NCI-H748 treated with DMSO at 0.1 percent for 48 hours (cell line): ENCODE measurements at places on chromosomes 12 and 14.

- peak; percentile 99 for DNase-seq
Measured at GRCh38 chr14:100348784-100349685, 25.9 kb downstream of the SLC25A47 start.

GRCh38 chr12:94244165-94245133, 96.1 kb downstream of the PLXNC1 start:
- no peak for DNase-seq

DNA sequence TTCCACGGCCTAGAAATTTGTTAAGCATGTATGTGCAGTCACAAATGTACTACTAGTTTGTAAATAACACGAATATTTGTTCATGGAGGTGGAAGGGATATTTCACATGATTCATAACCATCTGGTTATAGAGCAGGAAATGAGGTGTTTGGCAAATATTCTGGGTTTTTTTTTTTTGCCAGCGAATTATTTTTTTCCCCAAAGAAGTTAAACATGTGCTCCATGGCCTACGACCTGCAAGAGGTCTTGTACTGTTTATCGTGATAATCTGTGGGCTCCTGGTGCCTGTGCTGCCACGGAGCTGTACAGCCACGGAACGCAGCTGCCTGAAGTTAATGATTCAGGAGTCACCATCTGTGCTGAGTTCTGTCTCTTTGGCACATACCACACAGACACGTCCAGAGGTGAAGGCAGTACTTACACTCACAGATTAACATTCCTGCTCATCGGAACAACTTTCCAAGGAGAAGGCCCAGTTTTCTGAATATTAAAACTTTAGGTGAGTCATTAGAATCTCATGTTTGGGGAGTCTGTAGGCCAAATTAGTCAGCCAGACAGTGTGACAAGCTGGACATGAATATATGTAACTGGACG, 156.3 kb downstream of the TMX1 start:
- DNase-seq = no peak

- DNase-seq = no peak
Measured at GRCh38 chr14:87405563-87405962, 587.4 kb downstream of the GALC start.

- no peak for DNase-seq
Measured at GRCh38 chr12:100174495-100174894, 26.1 kb upstream of the ACTR6 start.

GRCh38 chr12:106113446-106113823, 25.3 kb downstream of the NUAK1 start:
- DNase-seq = no peak

DNA sequence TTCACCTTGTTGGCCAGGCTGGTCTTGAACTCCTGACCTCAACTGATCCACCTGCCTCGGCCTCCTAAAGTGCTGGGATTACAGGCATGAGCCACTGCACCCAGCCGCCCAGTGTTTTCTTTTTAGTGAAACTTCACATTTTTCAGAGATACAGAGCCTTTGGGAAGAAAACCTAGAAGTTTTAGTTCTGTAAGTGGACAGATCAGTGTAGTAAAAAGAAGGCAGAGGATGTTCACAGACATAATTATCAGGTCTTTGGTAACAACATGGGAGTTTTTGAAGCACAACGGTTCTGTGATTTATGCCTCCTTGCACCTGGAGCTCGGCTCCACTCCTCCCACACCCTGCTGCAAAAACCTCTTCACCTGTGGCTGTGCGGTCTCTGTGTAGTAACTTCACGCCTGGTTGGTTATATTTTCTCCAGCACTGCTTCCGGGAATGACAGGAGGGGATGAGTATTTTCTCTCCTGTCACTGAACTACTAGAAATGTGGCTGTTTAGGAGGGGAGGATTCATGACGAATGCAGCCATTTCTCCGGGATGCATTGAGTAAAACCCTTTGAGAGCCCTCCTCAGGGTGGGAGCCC, 67.0 kb downstream of the ARF6 start:
- peak; percentile 68 for DNase-seq

GRCh38 chr12:7047306-7047705, 13.2 kb upstream of the C1S start:
- DNase-seq = no peak

DNA sequence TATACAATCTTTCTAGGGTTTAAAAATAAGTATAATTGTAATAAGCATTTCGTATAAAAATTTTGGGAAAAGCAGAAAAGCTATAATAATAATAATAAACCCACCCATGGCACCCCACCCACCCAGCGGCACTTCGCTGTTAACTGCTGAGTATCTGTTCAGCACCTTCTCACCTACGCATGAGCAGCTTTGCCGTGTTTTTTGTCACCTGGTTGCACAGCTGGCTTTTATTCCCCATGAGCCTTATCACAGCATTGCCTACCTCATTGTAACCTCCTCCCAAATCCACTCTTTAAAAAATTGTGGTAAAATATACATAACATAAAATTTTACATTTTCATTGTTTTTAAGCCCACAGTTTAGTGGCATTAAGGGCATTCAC, 34.7 kb downstream of the CYP46A1 start:
- no peak for DNase-seq

GRCh38 chr12:915090-915489, 34.4 kb downstream of the RAD52 start:
- DNase-seq = no peak

- DNase-seq = no peak
Measured at GRCh38 chr12:103809154-103809553, 31.9 kb downstream of the NT5DC3 start.

- peak; percentile 84 for DNase-seq
Measured at GRCh38 chr12:29944269-29945000, 160.7 kb upstream of the TMTC1 start.

DNA sequence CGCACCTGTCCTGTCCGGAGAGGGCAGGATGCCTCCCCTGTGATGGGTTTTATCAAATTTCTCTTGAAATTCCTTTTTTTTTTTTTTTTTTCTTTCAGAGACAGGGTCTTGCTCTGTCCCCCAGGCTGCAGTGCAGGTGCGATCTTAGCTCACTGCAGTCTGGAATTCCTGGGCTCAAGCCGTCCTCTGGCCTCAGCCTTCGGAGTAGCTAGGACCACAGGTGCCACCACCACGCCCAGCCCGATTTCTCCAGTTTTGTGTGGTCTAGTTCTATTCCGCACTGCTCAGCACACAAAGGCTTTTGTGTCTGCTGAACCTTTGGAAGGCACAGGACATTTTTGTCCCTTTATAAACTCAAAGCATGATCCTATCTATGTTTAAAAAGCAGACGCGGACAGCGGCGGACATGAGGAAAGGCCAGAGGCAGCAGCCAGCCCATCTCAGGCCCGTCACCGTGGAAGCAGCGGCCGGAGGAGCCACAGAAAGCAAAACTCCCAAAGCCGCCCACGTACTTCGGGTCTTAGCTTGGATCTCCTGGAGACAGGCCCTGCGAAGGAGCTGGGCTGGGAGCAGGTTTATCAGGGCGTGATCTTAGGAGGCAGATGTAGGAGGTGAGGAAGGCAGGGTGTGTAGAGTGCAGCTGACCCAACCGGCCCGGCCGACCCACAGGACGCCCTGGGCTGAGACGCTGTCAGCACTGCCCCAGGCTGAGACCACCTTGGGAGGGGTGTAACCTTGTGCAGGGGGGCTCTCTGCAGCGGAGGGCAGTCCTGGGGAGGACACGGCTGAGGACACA, 30.9 kb upstream of the FBRSL1 start:
- no peak for DNase-seq

DNA sequence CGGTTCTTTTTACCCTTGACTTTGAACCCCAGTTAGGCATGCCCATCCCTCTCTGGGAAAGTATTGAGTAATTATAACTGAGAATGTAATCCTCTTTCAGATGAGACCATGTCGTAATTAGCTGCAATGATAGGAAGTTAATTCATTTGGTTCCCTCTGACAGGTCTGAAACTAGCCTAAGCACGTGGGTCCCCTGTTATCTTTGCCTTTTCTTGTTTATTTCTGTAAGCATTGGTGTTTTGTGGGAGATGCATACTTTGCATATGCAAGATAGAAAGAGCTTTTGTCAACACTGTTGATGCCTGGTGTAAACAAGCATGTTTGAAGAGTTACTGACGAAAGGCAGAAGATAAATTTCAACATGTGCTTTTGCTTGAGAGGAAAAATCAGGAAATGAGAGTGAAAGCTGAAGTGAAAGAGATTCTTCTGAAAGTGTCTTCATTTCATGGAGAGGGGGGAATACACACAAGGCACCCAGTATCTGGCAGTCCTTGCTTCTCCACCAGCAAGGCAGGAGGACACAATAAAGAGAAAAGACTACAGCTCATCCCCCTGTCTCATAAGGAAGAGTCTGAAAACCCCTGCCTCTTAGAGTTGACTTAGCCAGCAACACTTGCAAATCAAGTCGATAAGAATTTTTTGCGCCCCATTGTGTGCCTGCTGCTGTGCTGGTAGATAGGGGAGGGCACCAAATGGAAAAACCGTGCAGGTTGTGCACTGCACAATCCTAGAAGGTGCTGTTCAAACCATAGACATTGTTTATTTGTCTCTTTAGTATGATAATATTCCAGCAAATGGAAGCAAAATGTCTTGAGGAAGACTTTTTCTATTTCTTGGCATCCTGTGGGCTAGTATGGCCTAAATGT, 77.8 kb downstream of the SLC24A4 start:
- no peak for DNase-seq

GRCh38 chr14:74566174-74567141, 45.6 kb downstream of the LTBP2 start:
- DNase-seq = no peak

GRCh38 chr12:63899396-63899795, 54.9 kb downstream of the SRGAP1 start:
- no peak for DNase-seq

- DNase-seq = no peak
Measured at GRCh38 chr14:29892327-29892726, 35.3 kb downstream of the PRKD1 start.

DNA sequence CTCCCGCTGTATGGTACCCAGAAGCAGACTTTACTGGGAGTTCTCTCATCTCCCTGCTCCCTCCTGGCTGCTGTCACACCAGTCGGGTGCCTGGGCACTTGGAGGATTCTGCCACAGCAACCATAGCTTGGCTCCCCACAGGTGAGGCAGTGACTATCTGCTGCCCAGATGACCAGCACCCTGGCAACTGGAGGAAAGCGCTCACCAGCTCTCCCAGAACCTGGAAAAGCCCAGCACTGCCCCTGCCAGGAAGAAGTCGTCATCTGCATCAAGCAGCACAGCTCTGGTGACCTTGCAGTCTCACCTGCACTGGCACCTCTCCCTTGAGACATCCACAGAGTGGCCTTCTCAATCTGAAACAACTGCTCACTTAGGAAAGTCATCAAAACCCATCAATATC, 31.9 kb upstream of the TC2N start:
- DNase-seq = no peak

- no peak for DNase-seq
Measured at GRCh38 chr12:3461391-3461790, 29.6 kb upstream of the PRMT8 start.

DNA sequence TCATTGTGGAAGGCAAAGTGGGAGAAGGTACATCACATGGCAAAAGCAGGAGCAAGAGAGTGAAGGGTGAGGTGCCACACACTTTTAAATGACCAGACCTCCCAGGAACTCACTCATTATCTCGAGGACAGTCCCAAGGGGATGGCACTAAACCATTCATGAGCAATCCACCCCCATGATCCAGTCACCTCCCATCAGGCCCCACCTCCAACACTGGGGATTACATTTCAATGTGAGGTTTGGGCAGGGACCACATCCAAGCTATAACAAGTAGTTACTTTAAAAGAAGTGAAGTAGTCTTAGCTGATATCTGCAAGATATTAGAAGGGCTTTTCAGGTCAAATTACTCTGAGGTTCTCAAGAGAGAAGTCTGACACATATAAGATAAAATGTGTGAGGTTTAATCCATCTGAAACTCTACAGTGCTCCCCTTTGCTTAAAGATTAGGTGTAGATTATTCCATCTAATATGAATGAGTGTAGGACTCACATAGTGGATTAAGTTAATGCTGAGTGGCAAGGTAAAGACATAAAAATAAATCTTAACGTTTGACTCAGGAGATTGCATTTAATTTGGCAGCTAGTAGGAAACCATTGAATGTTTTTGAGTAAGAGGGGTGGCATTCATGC, 130.8 kb downstream of the TMX1 start:
- no peak for DNase-seq

- no peak for DNase-seq
Measured at GRCh38 chr12:93221841-93222240, 155.9 kb upstream of the NUDT4 start.

DNA sequence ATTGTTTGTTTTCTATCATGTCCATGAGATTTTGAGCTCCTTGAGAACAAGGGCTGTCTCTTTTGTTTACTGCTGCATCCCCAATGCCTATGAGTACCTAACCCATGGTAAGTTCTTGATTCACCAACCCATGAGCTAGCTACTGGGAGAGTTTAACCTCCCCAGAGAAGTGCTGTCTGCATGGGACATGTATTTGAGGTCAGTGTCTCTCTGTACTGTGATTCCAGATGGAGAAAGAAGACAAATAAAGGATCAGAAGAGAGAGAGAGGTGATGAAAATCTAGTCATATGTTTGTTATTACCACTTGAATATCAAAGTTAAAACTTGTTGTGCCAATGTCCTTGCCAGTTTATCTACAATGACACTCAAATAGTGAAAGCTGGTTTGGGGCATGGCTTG, 421.8 kb downstream of the BCAT1 start:
- no peak for DNase-seq

DNA sequence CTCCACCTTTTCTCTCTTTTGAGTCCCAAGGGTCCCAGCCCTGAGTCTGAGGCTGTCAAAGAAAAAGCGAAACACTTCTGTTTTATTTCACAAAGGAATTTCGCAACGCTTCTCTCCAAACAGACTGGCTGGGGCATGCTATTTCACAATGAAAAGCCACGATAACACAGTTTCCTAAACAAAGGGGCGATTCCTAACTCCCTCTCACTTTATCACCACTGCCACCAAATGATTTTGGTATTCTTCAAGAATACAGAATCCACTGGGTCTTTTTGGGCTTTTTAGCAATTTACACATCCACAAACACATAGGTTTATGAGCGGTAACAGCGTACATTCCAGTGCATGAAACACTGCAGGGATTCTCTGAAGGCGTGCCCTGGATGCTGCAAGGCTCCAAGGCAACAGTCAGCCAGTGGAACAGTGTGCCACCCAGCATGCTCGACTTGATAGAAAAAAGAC, 161.2 kb downstream of the DAD1 start:
- DNase-seq = no peak

GRCh38 chr12:131699434-131699833, 11.5 kb upstream of the SFSWAP start:
- no peak for DNase-seq

DNA sequence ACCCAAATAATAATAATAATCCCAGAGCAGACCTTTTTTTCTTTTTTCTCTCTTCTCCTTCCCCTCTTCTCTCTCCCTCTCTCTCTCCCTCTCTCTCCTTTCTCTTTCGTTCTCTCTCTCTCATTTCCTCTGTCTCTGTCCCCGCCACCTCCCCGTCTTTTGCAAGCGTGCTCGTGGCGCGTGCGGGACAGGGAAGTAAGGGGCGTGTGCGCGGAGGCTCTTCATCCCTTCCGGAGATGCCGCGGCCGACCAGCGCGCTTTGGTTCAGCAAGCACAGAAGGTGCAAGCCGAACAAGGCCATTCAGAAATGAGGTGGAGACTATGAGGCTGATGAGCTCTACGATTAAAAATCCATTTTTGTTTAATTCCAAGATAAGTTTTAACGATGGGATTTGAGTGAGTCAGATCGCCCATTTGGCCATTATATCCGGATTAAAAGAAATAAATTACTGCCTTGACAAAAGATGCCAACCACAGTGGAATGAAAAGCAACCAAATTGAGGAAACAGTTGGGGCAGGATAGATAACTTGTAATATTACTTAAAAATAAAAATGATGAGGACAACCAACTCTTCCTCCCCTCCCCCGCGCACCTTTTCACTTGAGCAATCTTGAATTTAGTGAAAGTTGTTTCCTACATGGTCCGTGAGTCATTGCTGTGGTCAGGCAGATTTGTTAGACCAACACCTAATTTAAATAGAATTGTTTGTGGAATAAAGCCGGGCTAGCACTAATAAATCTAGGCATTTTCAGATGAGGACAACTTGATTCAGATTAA, 1.2 kb upstream of the AMIGO2 start:
- DNase-seq = no peak
